ENCODE measurements at places on chromosomes 6 and 20.

DNA sequence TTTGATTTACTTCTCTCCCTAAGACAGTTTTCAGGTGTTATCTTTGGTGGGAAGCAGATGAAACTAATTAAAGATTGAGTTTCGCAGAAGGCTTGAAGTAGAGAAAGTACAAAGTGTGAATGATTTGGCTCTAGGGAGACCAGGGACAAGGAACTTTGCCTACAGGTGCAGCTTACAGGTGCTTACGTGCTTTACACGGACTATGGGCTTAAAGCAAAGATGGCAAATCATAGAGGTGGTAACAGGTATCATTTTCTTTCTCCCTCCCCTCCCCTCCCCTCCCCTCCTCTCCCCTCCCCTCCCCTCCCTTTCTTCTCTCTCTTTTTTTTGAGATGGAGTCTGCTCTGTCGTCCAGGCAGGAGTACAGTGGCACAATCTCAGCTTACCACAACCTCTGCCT, 136.3 kb downstream of the SLC35B3 start:
- DNase-seq: no peak

DNA sequence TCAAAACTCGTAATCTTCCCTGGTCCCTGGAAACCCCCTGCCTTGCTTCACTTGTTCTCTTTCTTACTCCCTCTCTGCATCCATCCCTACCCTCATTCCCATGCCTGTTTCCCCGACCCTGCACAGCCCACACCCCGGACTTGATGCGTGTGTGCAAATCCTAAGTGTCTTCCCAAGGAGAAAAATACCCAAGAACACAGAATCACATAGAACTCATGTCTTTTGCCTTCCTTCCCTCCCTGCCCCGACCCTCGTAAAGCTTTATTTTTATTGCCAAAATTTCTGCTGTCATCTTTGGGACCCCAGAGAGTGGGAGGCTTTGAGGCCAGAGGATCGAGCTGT, 169.6 kb upstream of the PMEPA1 start:
- DNase-seq: no peak

- no peak for DNase-seq
Measured at GRCh38 chr6:108492131-108492766, 68.5 kb upstream of the FOXO3 start.

DNA sequence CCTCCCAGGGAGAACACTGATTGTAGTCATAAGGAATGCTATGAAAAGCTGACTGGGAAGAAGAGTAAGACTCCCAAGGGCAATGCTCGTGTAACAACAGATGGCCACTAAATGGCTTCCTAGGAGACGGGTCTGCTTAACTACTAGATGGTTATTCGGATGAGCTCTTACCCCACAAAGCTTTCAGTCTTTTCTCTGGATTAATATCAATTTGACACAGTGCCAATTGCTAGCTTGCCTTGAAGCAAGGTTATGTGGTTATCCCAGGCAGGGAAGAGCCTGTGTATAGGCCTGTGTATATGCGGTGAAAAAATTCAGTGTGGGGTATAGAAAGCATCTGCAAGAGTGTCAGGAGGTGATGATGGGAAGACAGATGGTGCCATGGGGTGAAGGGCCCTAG, 86.4 kb upstream of the NOX3 start:
- no peak for DNase-seq

GRCh38 chr6:6596529-6597328, 8.2 kb downstream of the LY86 start:
- no peak for DNase-seq

- no peak for DNase-seq
Measured at GRCh38 chr6:12336121-12336971, 46.2 kb downstream of the EDN1 start.

DNA sequence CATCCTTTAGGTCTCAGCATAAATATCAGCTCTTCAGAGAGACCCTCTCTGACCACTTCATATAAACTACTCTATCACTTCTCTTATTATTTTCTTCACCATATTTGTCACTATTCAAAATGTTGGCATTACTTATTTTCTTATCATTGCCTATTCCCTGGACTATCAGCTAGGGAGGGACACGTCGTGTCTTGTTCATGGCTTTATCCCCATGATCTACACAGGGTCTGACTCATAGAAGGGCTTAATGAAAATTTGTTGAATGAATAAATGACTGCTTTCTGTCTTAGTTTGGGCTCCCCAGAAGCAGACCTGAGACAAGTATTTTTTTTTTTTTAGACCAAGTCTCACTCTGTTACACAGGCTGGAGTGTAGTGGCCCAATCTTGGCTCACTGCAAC, 3.0 kb upstream of the CDK5RAP1 start:
- no peak for DNase-seq

- DNase-seq: no peak
Measured at GRCh38 chr6:56353860-56354259, 106.5 kb upstream of the COL21A1 start.

- DNase-seq: no peak
Measured at GRCh38 chr6:30829639-30830255, 54.6 kb upstream of the DDR1 start.

All from activated T-helper 1 cell treated with anti-CD3 and anti-CD28 coated beads, Interleukin-12 subunit alpha, Interleukin-12 subunit beta, Interleukin-2, Interleukin-4 antibody, amounts not matched to agents 30 ng/mL and 10 ng/mL and 1 ng/mL, durations not matched to agents 14 hours and 24 hours and 36 hours (primary cell).